ENCODE measurements at places on chromosomes 7 and 10.

GRCh38 chr7:82443036-82443546 is 486 bp downstream of the CACNA2D1 start:
- peak; percentile 54 for DNase-seq

DNA sequence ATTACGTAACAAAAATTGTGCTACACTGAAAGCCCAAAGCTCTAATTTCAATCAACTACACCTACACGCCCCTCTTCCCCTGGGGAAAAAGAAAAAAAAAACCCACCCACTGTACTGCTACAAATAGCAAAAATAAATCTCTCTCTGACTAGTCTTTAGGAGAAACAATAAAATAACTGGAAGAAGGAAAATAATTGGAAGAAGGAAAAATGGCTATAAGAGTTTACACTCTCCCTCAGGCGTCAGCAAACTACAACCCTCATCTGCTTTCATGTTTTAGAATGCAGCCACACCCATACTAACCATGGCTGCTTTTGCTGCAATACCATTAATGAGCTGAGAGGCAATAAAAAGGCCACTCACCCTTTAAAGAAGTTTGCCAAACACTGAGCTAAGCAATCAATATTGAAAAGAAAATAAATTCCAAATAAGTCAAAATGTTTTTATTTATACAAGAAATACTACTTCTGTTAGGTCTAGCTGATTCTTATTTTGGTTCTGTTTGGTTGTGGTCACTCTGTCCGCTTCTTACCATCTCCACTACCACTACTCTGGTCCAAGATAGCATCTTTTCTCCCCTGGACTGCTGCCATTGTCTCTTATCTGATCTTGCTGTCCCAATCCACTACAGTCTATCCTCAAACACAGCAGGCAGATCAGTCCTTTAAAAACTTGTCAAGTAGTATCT is 3.8 kb downstream of the MINDY3 start:
- DNase-seq = peak; percentile 73

DNA sequence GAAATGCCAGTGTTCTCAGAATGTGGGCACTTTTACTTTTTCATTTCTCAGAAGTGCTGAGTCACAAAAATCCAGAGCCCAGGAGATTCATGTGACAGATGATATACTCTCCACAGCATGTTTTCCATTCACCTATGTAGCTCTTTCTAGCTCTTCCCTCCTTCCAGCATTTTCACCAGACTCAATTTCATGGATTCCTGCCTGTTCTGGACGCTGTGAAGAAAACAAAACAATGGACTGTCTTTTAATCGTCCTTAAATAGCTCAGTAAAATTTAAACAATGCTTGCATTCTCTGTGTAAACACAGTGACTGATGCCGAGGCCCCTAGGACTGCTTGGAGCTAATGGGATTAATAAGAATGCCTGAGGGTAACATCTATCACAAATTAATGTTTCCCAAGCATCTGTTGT is 25.5 kb downstream of the ZNF713 start:
- DNase-seq = no peak

GRCh38 chr10:105274556-105275070 is 633.5 kb downstream of the SORCS3 start:
- no peak for DNase-seq

GRCh38 chr10:28777911-28778310 is 100.6 kb downstream of the BAMBI start:
- no peak for DNase-seq

DNA sequence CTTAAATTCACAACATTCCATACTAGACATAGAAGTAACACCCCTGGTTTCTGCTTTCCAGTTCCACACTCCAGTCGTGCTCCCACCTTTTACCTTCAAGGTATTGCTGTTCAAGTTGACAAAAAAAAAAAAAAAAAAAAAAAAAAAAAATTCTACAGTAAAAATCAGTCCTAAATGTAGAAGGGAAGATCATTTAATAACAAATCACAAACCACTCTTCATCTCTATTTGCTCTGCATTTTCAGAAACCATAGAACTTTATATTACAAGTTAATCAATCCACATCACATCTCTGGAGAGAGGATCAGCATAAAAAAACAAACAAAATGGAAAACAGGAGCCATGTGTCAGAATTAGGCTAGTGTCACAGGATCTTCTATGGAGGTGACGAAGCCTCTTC is 206.3 kb upstream of the KLF14 start:
- no peak for DNase-seq

DNA sequence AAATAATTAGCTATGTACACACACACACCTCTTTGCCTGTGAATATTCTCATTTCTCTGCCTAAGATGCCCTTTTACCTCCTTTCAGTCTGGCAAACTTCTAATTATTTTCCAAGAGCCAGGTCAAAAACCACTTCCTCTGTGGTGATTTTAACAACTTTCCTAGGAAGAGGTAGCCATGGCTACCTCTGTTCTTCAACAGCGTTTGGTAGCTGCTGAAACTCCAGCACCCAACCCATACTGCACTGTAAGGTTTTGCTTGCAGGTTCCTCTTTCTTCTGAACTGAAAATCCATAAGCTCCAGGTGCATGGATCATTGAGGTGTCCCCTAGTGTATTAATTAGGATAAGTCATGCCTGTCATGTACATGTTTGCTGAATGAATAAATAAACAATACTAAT is 25.6 kb downstream of the NRCAM start:
- no peak for DNase-seq

DNA sequence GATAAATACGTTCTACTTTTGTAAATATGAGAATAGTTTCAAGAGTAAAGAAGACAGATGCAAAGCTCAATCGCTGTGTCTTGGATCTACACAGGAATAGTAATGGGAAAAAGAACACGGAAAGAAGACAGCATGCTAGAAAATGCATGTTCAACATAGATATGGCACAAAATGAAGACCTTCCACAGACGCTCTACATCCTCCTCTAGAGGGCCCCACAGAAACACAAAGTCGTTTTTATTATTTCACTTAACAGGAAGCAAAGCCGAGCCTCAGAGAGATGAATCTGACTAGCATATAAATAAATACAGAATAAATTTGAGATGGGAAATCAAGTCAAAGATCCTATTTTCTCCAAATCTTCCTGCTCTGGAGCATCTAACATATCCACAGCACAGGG is 292.6 kb downstream of the PARD3 start:
- DNase-seq = peak; percentile 42

DNA sequence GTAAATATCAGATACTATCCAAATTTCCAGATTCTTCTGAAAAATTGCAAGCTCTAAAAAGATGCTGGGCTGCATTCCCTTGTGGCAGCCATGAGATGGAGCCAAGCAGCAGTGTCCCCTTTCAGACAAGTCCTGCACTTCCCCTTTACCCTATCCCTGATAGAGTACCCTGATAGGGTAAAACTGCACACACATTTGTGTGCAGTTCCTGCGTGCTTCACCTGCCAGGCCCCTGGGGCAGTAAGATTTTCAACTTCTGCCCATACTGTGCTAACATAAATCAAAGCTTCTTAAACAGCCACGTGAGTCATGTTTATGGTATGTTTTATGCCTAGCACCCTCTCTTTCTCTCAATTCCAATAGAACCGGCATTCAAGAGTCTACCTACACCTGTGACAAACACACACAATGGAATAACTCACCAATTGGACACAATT is 52.2 kb downstream of the IFIT5 start:
- peak; percentile 58 for DNase-seq

- no peak for DNase-seq
These were observed 449 bp downstream of the NUDT5 start for GRCh38 chr10:12195281-12195602.

DNA sequence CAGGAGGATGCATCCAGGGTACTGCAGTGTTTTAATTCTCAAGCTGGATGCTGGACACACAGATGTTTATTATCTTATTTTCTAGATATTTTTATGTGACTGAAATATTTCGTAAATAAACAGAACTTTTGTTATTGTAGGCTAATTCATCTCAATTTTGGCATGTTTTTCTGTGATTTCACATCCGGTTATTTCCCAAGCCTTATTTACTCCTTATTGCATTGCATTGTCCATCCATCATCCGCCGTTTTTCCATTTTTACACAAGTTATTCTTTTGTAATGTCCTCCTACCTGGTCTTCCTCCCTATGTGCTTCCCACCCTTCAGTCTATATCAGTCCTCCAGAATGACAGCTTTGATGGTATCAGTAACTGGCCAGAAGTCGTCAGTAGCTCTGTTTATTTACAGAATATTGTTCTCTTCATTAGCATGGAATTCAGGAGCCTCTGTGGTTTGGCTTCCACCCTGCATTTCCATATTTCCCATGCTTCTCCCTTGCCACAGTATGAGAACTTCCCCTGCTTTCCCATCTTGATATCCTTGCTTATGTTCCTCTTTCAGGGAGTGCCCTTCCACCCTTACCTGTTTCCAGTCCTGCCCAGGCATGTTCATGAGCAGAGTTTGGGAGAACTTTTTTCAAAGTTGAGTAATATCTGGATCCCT is 16.1 kb downstream of the GNAI1 start:
- peak; percentile 86 for DNase-seq

DNA sequence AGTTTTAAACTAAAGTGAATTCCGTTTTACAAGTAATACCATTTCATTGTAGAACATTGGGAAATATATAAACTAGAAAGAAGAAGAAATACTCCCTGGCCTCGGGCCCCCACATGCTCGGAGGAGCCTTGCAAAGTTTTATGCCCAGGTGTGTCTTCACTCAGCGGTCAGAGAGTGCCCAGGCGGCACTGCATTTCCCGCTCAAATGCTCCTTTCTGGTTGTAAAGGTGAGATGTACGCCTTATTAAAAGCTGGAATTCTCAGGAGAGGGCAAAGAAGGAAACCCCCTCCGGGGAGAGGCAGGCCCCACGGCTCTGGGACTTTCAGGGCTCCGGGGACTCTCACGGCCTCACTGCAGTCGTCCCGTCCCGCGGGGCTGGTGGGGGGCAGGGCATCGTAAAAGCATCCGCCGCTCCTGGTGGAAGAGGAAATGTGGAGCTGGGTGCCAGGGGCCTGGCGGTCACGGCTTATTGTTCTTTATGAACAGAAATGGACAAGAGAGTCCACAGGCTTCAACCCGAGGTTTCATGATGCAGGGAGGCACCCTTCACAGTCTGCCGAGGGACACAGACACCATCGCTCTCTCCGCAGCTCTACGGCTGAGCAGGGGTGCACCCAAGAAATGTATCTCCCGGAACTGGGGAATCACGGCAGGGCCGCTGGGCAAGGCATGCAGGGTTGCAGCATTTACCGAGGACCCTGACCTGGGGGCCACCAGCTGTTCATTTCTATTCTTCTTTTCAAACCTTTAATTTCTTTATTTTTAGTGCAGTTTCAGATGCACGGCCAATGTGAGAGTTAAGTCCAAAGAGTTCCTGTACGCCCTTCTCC is 47.7 kb upstream of the INPP5A start:
- no peak for DNase-seq

GRCh38 chr7:48274662-48275061 is 103.4 kb downstream of the ABCA13 start:
- DNase-seq = peak; percentile 70

DNA sequence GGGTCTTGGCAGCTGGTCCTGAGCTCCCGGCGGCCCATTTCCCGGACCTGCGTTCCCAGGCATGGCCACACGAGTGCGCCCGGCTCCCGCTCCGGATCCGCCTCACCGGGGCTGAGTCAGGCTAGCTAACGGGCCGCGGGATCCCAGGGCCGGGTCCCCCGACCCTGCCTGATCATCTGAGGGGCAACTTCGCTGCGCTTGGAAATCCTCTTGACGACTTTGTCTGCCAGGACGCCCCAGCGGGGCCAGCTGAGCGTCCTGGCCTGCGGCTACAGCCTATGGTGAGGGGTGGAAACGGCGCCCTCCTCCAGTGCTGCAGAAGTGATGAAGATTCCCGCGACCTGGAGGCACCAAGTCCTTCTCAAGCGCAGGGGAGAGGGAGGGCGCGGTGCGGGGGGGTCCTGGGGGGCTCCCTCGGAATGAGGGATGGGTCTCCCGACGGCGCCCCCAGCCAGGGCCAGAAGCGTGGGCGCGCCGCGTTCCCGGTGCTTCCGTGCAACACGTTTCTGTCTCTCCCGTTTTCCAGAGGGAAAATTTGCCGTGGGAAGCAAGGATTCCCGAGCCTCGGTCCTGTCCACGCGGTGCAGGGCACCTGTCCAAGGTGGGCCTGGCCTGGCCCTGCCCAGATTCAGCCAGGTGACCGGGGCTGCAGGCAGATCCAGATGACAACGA is 212.4 kb downstream of the CCSER2 start:
- peak; percentile 68 for DNase-seq

GRCh38 chr7:78496096-78496630 is 697.6 kb downstream of the PHTF2 start:
- DNase-seq = no peak

- no peak for DNase-seq
These were observed 69.6 kb upstream of the LEP start for GRCh38 chr7:128171342-128171918.

GRCh38 chr7:113083816-113084495 is 2.7 kb downstream of the GPR85 start:
- DNase-seq = no peak

- no peak for DNase-seq
These were observed 13.5 kb downstream of the GCK start for GRCh38 chr7:44175730-44176129.

- DNase-seq = no peak
These were observed 41.0 kb upstream of the EMX2 start for GRCh38 chr10:117501460-117502035.

DNA sequence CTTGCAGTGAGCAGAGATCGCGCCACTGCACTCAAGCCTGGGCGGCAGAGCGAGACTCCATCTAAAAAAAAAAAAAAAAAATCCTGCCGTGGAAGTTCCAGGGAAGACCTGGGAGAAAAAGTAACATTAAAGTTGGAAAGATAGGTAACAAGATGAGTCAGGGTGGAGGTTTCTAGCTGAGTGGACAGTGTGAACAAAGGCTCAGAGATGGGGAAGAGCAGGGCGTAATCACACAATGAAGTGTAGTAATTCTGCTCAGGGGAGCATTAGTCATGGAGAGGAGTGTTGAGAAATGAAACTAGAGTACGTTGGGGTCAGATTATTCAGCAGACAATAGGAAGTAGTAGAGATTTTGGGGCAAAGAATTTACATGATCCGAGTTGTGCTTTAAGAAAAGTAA is 21.6 kb upstream of the WASL start:
- DNase-seq = no peak

DNA sequence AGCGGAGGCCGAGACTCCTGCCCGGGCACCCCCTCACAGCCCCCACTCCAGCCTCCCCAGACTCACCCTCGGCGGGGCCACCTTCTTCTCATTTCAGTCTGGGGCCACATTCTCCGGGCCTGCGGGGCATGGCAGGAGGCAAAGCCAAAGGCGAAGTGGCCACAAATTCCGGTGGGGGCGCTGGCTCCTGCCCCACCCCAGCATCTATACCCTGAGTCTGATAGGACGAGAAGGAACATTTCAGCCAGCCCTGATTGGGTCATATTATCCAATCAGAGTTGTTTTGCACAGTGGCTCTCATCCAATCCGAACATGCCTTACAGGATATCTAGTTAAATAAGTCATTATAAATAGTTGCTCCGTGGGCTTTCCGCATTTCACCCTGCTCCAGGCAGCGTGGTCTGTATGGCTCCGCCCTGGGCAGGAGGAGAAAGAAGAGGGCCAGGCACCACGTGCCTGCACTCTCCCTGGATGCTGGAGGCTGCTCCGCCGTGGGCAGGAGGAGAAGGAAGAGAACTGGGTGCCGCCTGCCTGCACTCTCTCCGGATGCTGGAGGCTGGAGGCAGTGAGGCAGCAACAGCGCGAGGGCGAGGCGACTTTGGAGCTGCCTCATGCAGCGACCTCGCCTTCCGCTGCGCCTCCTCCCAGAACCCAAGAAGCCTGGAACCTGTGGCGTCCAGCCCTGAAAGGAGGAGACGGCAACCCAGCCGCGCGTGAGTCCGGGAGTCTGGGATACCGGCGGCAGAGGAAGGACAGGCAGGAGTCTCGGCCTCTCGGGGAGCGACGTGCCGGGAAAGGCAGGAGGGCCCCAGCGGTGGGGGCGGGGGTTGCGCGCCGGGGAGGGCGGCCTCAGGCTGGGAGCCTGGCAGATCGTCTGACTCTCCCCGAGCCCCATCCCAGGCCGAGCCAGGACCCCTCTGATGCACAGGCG is 162.9 kb downstream of the ZNF33B start:
- peak; percentile 58 for DNase-seq

Data from EH (cell line).